NAMALWA (cell line): ENCODE measurements at places on chromosomes 4 and X.

- no peak for DNase-seq
These were observed 26.5 kb downstream of the ZNF81 start for GRCh38 chrX:47863187-47863586.

DNA sequence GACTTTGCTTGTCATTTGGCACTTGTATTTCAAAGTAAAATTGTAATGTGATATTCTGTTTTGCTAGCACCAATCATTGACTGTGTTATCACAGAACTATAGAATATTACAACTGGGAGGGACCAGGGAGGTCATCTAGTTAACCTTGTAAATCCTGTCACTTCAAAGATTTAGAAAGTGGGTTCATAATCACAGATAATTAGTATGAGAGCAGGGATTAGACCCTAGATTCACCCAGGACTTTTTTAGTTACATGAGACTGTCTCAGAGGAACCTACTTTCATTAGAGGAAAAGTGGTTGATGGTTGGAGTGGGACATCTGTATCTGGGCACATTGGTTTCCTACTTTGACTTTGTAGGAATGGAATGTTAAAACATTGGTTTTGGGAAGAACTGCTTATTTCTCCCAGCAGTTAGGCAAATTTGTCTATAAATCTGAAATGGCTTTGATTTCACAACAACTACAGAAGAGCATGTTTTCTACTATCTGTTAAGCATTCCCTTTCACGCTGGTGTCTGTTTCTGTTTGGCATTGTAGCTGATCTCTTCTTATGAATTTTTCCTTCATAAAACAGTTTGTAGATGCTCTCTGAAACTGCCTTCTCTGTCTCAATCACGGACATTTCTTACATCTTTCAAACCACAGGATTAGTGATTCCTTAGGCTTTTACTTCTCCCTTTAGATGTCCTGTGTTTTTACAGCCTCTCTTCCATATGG is 144.1 kb downstream of the DIPK2B start:
- DNase-seq: no peak

- DNase-seq: no peak
These were observed 213.0 kb upstream of the GK2 start for GRCh38 chr4:79621061-79621460.

GRCh38 chr4:162352580-162353107 is 188.8 kb upstream of the FSTL5 start:
- no peak for DNase-seq

DNA sequence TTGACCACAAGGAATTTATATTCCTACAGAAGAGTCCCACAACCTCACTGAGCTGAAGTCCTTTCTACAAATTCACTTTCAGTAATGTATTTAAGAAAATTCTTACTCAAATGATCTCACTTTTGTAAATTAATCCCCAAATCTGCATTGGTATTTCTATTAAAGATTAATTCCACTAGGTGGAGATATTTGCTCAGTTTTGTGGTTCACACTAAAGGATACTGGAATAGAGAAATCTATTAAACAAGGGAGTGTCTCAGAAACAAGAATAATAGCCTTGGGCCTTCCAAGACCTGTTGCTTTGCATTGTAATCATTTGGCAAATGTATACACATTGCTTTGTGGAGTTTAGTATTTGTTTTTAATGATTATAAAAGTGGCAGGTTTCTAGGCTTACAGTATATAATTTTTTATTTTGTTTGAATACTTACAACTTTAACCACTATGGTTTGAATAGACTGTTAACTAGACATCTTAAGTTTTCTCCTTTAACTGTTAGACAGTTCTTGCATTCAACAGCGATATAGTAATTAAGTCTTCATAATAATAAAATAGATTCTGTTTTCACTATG is 25.9 kb downstream of the CFAP299 start:
- DNase-seq: peak; percentile 78

- DNase-seq: no peak
These were observed 9.8 kb upstream of the MSX1 start for GRCh38 chr4:4849524-4850193.

GRCh38 chr4:60934566-60935295 is 265.4 kb upstream of the ADGRL3 start:
- DNase-seq: no peak

GRCh38 chrX:72040506-72040905 is 91.2 kb downstream of the RTL5 start:
- no peak for DNase-seq

- no peak for DNase-seq
These were observed 756 bp upstream of the TAF9B start for GRCh38 chrX:78140206-78140605.

GRCh38 chrX:50913520-50913919 is 3.0 kb downstream of the BMP15 start:
- no peak for DNase-seq

DNA sequence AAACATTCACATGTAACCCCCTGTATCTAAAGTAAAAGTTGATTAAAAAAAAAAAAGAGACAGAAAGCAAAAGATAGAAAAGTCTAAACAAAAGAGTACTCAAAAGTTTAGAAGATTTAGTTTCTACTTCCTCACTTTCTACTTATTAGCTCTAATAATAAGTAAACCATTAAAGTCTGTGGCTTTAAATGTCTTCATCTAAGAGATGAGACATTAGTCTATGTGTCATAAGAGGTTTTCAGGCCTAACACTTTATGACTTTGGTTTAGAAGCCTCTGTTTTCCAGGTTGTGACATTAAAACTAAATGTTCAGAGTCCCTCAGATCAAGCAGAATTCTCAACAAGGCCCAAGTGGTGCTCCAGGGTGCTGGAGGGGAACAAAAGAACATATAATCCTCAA is 42.2 kb upstream of the GUCY1A1 start:
- no peak for DNase-seq

DNA sequence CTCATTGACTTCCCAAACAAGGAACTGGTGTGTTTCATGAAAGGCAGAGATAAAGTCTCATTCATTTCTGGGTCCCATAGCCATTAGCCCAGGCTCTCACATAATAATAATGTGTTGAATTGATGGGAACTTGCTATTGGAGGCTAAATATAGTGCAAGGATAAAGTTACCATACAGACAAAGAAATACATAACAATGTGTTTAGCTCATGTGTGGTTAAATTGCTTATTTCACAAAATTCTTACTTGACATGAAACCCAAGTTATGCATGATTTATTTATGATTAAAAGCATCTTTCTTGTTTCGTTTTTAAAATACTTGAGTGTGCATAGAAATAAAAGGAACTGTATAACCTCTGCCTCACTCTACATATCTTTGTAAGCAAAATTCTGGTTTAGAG is 37.3 kb upstream of the LPAR4 start:
- no peak for DNase-seq

DNA sequence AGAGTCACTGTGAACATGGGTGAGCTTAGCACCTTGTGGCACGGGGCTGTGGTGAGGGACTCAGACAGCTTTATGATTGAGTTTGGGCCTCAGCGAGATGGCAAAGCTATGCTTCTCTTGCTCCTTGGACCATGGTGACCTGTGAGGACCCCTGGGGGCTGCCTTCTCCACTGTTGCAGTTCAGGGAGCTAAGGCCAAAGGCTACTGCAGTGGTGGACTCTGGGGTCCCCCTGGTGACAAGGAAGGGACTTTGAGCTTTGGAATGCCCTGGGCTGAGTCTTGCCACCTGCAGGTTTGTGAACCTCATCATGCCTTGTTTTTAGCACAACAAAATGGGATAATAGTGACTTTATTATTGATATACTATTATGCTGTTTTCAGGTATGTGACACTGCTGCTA is 36.5 kb downstream of the TBL1X start:
- no peak for DNase-seq

DNA sequence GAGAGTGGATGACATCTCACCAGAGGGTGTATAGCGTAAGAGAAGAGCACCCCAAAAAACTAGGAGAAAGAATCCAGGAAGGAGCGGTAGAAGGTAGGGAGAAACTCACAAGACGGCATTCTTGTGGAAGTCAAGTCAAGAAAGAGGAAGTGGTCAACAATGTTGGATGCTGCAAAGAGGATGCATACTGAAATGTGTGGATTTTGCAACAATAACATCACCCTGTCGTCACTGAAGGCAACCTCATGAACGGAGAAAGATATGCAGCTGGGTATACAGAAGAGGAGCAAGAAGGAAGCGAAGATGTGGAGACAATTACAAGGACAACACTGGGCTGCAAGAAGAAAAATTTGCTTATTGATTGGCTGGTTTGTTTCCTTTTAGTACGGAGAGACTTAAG is 11.4 kb upstream of the TAPT1 start:
- DNase-seq: no peak

DNA sequence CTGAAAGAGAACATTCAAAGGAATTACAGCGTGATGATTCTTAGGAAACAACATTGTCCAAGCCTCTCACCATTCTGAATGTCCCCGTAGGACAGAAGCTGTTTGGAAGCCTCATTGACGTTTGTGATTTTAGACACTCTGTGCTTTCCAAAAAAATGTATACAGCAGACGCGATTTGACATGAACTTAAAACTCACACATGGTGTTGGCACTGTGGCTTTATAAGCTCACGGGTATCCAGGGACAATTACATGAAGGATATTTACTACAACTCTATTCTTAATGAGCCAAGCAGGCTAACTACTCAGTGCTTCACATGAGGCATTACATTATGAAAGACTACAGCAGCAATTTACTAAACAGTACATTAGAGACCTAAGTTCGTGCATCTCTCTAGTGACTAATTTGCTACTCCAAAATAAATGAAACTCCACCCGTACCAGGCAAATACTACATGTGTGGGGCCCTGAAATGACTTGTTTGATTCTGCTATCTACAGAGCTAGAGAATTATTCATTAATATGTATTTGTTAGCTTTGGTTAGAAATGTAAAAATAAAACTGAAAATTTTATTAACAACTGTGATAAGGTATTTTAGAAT is 620.7 kb downstream of the SPRY1 start:
- no peak for DNase-seq

DNA sequence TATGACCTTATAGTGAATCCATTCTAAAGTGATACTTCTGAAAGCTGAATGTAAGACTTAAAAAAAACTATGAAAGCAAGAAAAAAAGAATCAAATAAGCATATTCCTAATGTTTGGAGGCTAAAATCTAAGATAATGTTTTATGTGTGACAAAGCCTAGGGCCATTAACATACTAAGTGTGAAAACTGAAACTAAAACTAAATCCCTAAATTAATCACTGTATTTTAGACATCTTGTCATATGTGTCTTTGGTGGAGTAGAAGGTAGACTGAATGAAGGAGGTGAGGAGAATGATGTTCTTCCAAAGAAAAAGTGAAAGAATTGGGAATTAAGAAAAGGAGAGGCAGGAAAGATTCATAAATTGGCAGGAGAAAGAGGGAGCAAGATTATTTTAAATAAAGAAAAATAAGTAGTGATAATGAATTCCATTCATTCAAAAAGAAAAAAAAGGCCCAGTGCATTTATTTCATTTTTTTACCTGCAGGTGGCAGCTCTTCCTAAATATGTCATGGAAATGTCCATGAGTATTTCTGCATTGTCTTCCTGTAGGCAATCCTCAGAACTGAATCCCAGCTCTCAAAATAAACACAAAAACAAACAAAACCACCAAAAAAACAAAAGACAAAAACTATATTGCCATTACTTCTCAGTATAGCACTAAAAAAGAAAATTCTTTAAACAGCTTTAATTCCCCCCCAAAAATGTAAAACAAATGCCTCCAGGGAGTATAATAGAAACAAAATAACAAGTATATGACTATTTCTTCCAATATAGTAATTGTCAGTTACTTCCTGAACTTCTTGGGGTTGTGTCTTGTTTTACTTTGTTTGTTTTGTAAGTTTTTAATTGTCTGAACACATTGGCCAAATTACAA is 17.0 kb upstream of the AP1AR start:
- peak; percentile 39 for DNase-seq

GRCh38 chrX:153812220-153812619 is 17.8 kb downstream of the SSR4 start:
- DNase-seq: no peak

DNA sequence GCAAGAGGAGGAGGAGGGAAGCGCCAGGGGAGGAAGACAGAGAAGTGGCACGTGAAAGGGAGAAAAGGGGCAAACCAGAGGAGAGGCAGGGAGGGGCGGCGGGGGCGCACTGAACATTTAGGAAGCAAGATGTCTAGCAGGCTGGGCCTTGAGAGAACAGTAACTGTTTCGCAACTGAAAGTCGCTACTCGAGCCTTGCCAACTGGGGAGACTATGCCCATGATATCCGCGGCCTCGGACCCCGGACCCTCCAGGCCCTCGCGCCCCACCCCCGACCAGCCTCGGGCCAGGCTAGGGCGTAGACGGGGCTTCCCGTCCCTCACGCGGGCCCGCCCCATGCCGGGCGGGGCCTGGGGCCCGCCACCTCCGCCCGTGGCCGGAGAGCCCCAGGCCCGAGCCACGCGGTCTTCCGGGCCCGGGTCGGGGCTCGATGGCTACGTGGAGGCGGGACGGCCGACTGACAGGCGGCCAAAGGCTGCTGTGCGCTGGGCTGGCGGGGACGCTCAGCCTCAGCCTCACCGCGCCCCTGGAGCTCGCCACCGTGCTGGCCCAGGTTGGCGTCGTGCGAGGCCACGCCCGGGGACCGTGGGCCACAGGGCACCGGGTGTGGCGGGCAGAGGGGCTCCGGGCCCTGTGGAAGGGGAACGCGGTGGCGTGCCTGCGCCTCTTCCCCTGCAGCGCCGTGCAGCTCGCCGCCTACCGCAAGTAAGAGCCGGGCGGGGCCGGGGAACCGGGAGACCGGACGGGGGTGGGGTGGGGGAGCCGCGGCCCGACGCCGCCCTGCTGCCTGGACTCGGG is at the start of gene SLC25A43:
Gene SLC25A43 (plus strand): TSS at position 363 of the 798 bp plus-strand sequence. CDS start 68 bp downstream, at position 431.
- peak; percentile 45 for DNase-seq

DNA sequence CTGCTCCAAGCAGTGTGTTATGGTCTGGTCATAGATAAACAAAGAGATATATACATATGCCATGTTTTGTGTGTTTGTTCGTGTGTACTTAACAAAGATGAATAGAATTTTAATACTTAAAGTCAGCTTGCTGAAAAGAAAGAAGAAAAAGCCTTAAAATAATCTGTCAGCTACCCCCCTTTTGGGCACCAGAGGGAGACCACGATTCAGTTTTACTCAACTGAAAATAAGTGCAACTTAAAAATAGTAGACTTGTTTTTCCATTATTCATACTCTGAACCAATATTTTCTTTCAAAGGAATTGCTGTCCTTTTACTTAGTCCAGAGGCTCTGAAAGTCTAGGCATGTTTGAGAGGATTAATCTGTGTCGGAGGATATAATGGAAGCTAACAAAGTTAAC is 181.7 kb upstream of the AGTR2 start:
- peak; percentile 46 for DNase-seq

DNA sequence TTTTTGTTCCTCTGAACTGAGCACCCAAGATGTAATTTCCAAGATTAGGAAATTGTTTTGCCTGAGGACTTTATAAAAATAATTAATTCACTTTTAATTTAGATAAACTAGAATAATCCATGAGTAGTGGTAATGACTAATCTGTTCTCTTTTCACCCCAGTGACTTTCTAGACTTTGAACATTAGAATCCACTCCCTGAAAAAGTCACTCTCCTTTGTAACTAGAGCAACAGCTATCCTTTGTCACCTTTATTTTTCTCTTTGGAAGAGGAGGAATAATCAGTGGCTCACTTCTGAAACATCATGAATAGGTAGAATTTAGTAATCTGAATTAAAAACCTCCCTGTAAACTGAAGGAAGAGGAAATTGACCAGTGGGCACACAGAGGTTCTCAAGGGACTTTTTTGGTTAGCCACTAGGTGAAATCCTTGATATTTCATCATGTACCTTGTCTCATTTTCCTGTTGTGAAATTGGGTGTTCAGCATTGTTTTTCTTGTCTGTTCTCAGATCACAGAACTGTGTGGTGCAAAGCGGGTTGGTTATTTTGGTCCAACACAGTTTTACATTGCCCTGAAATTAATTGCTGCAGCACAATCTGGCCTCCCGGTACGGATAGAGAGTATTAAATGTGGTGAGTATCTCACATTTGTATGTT is 59.4 kb downstream of the REPS2 start:
- no peak for DNase-seq
